Stimulated activated CD4-positive, alpha-beta T cell treated with anti-CD3 and anti-CD28 coated beads, Interleukin-1b, Interleukin-23, amount 100 ng/mL, for 1 hour (primary cell): ENCODE measurements at places on chromosomes 12 and 14.
A peak's percentile ranks its signal among the peaks of the same experiment; 100 is the strongest.

- DNase-seq, result no peak
These were observed 20.9 kb downstream of the SLCO1C1 start for GRCh38 chr12:20716037-20716436.

DNA sequence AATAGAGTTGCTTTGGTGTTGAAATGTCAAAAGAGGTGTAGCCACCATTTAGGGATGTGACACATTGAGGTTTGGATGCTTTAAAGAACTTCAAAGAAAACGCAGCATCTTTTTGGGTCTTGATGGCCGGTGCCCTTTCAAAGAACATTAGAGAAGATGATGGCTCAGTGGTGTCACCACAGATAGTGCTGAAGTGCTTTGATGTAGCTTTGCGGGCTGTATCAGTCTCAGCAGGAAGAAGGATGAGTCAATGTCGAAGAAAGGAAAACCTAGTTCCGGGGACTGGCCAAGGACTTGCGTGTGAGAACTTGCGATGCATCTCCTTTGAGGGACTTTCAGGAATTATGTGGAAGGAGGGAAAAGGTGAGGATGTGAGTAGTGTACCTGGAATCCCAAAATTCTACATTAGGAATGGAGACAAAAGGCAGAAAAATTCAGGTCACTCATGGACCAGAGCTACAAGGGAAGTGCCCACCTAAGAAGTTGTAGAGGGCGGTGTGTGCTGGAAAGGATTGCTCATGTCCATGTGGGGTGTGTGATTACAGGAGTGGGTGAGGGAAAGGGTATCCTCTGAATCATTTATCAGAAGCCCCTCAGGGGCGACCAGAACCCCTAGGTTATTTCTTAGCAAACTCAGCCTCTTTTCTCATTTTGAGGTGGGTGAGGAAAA, 39.7 kb upstream of the GZMB start:
- DNase-seq, result peak; percentile 33

DNA sequence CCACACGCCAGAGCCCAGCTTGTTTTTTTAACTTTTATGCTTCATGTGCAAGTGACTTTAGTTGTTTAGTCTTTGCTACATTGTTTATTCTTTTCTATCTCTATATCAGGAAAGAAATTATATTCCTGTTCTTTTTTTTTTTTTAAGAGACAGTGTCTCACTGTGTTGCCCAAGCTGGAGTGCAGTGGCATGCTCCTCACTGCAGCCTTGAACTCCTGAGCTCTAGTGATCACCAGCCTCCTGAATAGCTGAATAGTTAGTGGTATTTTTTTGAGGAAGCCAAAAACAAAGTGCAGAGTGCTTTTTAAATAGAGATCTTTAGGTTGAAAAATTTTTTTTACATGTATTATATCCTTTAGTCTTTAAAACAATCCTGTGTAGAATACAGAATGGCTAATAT, 58.2 kb downstream of the ETNK1 start:
- DNase-seq, result no peak

DNA sequence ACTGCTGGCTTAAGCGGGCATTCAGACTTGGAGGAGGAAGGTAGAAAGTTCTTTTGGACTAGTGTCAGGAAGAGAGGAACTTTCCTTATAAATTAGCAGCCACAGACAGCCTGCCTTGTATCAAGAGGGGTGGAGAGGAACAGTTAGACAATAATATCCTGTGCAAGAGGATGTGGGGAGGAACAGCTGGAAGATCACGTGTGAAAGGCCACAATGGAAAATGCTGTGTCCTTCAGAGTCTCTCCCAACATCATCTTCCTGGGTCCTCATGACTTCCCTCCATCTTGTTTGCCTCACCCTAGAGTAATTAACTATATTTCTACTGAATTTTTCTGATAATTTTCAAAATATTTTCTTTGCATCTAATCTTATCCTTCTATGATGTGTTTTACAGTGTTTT, 117.4 kb downstream of the MGAT4C start:
- no peak for DNase-seq

GRCh38 chr12:24625103-24625502, 323.8 kb downstream of the BCAT1 start:
- DNase-seq, result no peak

DNA sequence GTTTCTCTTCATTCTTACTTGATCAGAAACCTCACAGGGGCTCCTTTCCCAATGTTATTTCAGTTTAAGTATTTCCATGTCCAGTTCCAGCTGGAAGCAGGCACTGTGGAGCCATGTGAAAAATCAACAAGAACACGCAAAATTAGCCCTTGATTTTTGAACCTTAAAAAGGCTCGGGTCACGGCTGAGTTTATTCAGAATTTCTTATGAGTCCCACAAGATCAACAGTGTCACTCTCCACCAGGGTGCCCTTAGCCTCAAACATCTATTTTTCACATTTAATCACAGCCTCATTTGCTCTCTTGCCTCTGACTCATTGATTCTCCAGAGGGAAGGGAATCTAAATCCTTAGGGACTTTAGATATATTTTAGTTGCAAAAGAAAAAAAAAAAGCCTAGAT, 157.7 kb upstream of the AVPR1A start:
- no peak for DNase-seq

DNA sequence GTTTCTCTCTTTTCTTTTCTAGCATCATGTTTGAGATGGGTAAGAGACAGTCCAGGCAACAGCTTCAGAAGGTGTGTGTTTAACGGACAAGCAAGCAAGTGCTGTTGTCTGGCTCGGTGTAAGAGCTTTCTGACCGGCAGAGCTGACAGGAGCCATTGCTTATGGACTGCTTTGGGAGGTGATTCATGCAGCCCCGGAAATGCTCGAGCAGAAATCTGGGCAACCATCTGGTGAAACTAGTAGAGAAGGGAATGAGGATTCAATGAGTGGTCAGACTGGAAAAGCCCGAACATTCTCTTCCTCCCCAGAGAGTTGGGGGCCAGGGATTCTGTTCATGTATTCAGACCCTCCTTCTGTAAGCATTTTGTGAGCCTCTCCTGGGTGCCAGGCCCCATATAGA, 24.4 kb downstream of the TUNAR start:
- DNase-seq, result no peak

- DNase-seq, result no peak
These were observed 3.0 kb upstream of the MTA1 start for GRCh38 chr14:105416671-105417070.

DNA sequence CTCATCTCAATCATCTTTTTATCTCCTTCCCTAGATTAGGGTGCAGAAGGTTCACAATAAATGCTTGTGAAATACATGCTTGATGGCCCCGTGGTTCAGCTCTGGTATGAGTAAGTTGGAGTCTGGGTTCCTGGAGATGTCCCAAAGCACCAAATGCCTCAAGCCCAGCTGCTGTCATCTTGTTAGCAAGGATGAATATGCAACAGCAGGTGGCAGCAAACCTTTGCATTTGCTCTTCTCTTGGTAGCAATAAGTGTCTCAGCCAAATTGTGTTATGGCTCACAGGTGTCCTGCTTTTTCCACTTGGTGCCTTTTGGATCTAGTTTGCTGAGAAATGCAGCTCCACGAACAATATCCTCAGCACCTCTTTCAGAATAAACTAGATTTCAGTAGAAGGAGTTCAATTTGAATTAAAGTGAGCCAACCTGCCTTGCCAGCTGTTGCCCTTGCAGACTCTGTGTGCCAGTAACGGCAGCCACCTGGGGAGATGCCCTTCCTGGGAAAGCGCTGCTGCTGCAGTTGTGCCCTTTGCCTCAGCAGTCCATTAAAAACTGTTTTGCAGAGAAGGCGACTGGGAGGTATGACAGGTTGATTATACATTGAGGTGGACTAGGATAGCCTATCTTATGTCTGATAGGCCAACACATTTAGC, 417.3 kb downstream of the SNAPC1 start:
- no peak for DNase-seq

GRCh38 chr14:93008381-93008780, 85.4 kb downstream of the CHGA start:
- no peak for DNase-seq

- DNase-seq, result no peak
These were observed 359.3 kb downstream of the BCL11B start for GRCh38 chr14:98912655-98913054.

GRCh38 chr12:6386491-6386890, 2.5 kb downstream of the LTBR start:
- no peak for DNase-seq
